ENCODE measurements at places on chromosomes 11 and 22. TPM values are rescaled to one million over a fixed set of nuclear protein-coding genes. Genes with fewer than 3 reads are reported as not detected.
A peak's percentile ranks its signal among the peaks of the same experiment; 100 is the strongest.

TSKU gene
- 22.6 TPM for total RNA-seq

OR5D14 gene
- not detected for total RNA-seq

OR51B5 gene
- total RNA-seq = not detected

ANGPTL5 gene
- total RNA-seq = not detected

KLHL22 gene
- total RNA-seq = 31.6 TPM

GGTLC2 gene
- not detected for total RNA-seq

SULT4A1 gene
- 0.06 TPM for total RNA-seq

- DNase-seq = peak; percentile 18
Observed at GRCh38 chr22:35172442-35172841, 84.9 kb upstream of the HMGXB4 start.

- no peak for DNase-seq
Observed at GRCh38 chr22:32546496-32546895, 71.9 kb downstream of the FBXO7 start.

- DNase-seq = no peak
Observed at GRCh38 chr11:12271826-12272366, 105.5 kb upstream of the PARVA start.

DNA sequence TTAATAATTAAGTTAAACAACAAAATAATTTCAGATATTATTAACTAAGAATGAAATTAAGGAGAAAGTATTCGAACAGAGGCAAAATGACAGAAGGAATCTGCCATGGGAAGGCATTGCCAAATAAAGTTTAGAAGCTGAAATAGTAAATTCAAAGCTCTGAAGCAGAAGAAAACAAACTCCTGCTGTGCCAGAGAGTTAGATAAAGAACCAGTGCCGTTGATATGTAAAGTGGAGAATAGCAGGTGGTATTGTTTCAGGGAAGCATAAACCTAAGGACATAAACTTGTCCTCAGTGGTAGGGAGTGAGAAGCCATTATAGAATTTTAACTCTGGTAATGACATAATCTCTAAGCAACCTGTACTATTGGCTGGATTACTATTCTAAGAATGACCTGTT is 2.7 kb upstream of the HBG2 start:
- no peak for DNase-seq

GRCh38 chr22:39815932-39816331 is 77.6 kb downstream of the ENTHD1 start:
- DNase-seq = no peak

DNA sequence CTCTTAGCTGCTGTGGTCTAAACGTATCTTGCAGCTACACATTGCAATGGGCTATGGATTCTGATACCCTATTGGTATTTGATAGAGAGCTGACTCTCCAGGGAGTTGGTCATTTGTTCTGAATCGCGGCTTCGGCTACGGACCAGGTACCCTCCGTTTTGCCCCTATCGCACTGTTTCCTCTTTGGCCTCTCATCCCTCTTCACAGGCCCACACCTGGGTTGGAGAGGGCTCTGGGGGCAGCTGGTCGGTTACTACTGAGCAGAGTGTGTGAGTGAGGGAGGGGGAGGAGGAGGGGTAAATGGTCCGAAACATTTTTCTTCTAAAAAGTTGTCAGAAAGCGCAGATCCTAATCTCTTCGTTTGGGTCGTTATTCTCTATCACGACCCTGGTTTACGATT is 48.8 kb upstream of the HSD17B12 start:
- no peak for DNase-seq

- no peak for DNase-seq
Observed at GRCh38 chr22:32628628-32629572, 154.3 kb downstream of the FBXO7 start.

DNA sequence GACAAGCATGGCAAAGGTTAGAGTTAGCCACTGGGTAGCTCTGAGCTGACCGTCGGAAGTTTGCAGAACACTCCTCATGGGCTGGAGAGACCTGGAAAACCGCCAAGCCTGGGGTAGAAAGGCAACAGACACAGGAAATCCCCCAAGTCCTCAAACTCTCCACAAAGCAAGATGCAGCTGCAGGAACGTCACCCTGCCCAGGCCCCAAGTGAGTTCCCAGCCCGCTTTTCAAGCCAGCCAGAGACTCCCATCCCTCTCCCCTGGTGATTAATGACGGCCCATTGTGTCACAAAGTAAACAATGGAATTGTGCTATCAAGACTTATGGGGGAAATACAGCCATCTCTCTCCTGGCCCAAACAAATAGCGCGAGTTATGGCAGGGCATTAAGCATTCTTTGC is 633.0 kb downstream of the TBC1D22A start:
- peak; percentile 46 for DNase-seq

GRCh38 chr22:49597428-49598039 is 230.1 kb downstream of the BRD1 start:
- DNase-seq = no peak

DNA sequence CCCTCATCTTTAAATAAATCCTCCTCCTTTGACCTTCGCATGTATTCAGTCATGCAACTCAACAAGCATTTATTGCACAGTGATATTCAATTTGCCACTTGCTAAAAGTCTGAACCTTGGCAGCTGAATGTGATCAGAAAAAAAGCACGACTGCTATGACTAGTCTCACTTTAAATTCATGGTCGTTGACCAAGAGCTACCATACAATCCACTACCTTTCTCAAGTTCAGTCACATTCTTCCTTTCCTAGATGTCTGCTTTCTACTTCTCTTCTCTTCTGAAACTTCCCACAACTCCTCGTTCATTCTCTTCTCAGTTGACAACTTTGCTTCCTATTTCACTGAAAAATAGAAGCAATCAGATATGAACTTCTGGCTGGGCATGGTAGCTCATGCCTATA is 2.0 kb upstream of the SAA1 start:
- no peak for DNase-seq

DNA sequence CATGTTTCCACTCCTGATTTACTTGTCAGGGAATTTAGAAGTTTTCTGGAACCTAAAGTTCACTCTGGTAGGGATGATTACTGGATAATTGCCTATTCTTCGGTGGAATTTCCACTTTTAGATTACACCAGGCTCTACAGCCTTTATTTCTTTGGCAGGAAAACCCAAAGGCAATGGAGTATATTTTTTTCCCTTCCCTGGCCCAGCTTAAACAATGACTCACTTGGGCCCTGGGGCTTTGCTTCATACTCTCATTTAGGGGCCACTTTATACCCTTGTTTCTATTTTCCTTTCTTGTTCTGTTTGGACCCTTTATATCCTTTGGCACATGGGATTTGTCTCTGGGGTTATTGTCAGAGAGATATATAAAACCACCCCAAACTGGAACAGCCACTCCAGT is 114.7 kb downstream of the CSTPP1 start:
- peak; percentile 15 for DNase-seq

GRCh38 chr22:47289336-47289985 is 527.0 kb downstream of the TBC1D22A start:
- no peak for DNase-seq

GRCh38 chr22:46604306-46604690 is 15.9 kb upstream of the GRAMD4 start:
- DNase-seq = no peak

- DNase-seq = no peak
Observed at GRCh38 chr22:48658871-48659270, 1168.8 kb downstream of the BRD1 start.

DNA sequence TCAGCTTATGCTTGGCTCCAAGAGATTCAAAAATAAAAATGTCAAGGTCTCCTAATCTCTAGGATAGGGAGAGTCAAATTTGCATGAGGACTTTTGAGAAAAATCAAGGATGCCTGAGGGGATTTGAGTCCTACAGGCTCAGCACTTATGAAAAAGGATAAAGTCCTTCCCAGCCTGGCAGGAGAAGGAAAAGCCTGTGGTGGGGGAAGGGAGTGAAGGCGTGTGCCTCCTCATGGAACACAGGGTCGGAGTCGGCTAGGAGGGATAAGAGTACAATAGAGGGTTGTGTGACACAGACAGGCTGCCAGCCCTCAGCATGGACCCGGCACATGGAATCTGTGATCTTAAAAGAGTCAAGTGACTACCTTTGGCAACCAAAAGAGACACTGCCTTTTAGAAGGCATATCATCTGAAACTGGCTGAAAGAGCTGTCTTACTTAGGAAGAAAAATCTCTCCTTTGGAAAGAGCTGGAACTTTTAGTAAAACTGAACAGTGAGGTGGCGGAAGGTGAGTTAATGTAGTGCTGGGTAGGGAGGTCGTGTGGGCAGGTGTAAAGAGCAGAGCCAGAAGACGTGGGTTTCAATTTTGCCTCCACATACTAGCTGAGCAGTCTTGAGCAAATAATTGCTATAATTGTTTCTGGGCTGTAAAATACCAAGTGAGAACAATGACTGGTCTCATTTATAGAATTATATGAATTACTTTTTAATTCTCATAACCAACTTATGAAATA is 58.8 kb upstream of the RDX start:
- DNase-seq = no peak

DNA sequence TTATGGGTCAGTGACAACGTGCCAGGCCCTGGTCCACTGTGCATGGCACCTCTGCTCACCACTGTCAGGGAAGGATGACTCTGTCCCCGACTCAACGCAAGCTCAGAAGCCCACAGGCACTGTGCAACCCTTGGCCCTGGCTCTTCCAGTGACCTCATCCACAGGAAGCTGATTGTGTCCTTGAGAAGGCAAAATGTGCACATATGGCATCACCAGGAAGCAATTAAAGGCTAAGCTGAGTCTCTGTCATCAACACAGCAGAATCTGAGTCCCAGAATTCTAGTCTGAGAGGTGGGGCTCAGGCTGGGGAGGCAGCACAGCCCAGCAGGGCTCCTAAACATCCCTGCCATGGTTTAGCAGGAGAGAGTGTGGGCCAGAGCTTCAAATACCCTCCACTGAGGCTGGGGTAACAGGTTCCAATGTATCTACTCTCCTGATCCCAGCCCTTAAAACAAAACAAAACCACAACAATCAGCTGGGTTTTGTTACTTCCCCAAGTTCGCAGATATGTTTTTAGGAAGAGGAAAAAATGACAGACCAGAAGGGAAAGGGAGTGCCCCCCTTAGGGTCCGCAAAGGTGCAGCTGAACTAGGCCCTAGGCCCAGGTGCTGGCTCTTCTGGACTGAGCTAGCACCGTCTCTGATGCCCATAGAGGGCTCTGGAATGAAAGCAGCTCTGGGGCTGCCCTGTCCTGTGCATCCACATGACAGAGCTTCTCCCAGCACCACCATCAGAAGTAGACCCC is 33.5 kb upstream of the GNAZ start:
- DNase-seq = no peak

DNA sequence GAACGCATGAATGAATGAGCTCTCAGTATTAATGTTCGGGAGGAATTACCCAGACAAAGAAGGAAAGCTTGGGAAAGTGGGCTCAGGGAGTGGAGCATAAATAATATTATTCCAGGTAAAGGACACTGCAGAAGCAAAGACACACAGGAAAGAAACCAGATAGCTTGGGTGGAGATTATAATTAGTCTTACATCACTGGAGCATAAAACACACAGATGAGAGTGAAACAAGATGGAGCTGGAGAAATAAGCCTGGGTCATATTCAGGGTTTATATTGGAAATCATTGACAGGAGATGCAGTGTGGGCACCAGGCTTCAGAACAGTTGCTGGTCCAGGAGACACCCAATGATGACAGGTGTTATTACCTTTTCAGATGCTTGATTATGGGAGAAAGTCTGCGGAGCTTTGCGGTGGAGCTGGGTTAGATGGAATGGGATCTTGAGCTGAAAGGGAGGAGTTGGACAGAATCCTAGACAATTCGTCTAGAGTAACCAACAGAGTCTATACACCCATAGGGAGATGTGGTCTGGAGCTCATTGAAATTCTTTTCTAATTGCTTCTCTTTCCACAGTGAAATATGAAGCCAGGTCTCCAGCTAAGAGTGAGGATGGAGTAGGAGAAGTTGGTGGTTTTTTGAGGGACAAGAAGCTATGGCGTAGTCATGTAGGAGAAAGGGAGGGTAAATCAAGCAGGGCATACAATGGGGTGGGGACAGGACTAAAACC is 227.2 kb downstream of the FAM76B start:
- no peak for DNase-seq

DNA sequence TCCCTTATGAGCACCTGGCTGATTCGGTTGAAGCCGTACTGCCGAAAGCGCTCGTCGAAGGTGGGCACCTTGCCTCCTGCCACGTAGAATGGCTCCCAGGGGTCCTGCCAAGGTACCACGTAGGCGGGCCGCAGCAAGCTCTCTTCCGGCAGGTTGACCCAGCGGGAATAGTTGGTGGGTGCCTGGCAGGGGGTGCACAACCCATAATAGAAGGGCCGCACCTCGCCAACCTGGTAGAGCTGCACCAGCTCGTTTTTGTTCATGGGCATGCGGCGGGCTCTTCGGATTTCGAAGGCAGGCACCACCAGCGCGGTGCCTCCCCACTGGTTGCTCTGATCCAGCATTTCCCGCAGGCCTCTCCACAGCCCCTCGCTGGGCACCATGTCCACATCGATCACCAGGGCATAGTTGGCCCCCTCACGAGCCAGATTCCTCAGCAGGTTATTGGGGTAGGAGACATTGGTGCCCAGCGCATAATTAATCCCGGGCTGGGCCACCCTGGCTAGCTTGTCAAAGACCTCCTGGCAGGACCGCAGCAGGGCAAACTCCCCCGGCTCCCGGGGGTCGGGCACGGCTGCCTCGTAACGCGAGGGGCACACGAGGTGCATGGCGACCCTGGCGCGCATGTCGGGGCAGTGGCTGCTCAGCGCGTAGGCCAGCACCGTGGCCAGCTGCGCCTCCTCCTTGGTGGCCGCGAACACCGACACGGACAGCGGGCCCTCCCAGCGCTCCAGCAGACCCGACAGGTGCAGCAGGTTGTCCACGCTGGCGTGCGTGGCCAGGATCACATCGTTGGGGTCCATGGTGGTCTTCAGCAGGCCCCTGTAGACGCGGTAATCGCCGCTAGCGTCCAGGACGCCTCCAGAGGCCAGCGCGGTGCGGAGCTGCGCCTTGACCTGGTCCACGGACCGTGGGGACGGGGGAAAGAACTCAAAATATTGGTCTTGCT is 679 bp downstream of the B4GAT1 start:
- no peak for DNase-seq

DNA sequence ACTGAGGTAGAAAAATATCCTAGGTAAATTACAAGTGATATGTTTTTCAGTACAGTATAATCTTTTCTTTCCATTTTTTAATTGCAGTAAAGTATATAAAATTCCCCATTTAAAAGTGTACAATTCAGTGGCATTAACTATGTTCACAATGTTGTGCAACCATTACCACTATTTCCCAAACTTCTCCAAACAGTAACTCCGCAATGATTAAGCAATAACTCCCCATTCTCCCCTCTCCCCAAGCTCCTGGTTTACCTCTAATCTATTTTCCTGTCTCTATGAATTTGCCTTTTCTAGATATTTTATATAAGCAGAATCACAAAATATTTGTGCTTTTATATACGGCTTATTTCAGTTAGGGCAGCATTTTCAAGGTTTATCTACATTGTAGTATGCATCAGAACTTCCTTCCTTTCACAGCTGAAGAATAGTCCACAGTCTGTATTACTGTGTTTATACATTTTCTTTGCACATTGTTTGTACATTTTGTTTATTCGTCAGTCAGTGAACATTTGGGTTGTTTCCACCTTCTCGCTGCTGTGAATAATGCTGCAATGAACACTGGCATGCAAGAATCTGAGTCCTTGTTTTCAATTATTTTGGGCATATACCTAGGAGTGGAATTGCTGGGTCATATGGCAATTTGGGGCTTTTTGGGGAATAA is 110.7 kb downstream of the RPL27A start:
- DNase-seq = no peak

GRCh38 chr11:45092901-45093760 is 53.3 kb upstream of the PRDM11 start:
- DNase-seq = peak; percentile 23

- DNase-seq = no peak
Observed at GRCh38 chr11:94705419-94705818, 62.7 kb upstream of the AMOTL1 start.

All from LHCN-M2 (cell line).